ENCODE measurements at places on chromosomes 1 and 21.

GRCh38 chr1:159177272-159177907 is 6.0 kb downstream of the CADM3 start:
- DNase-seq: no peak

DNA sequence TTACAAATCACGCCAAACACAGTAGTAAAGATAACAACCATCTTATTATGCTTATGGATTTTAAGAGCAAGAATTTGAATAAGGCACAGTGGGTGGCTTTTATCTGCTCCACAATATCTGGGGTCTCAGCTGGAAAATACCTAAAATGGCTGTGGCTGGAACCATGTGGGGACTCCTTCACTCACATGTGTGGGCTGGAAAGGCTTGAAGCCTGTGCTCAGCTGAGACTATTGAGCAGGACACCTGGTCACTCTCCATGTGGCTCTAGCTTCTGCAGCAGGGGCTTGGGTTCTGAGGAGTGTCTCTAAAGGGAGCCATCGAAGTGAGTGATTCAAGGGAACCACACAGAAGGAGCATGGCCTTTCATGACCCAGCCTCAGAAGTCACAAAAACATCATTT is 239.6 kb upstream of the B3GALT2 start:
- DNase-seq: no peak

DNA sequence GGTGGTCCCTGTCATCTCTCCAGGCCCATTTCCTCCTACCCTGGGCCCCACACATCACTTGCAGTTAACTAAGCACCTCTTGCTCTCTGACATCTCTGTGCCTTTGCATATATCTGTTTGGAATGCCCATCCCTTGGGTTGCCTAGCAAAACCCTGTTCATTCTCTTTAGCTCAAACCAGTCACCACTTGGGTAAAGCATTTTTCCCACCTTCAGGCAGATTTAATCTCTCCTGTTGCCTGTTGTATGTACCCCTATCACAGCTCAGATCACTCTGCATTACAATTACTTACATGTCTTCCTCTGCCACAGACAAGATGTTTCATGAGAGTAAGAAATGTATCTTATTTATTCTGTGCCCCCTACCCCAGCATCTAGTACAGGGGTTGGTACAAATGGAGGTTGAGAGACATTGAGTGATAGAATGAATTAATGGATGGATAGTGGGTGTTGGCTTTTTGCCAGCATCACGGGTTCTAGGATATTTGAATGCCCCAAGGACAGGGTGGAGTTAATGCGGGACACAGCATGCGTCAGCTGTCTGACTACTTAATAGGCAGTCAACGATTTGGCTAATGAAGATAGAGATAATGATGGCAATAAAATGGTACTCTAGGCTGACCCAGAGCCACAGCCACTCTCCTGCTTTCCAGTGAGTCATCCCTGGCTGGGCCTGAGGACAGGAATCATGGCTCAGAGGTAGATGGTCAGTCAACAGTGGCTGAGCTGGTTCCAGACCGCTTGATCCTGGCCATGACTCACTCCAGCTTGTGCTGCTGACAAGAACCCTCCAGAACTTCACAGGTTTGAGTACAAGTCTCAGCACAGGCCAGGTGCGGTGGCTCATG is 6.5 kb downstream of the NR0B2 start:
- no peak for DNase-seq

DNA sequence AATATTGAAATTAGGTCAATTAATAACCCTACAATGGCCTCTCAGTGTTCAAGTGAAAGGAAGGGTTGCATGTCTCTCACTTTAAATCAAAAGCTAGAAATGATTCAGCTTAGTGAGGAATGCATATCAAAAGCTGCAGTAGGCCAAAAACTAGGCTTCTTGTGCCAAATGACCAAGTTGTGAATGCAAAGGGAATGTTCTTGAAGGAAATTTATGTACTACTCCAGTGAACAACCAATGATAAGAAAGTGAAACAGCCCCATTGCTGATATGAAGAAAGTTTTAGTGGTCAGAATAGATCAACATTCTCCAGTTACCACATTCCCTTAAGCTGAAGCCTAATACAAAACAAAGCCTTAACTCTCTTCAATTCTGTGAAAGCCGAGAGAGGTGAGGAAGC is 10.0 kb downstream of the MAEL start:
- no peak for DNase-seq

- no peak for DNase-seq
Measured at GRCh38 chr1:40748841-40749718, 34.5 kb upstream of the KCNQ4 start.

DNA sequence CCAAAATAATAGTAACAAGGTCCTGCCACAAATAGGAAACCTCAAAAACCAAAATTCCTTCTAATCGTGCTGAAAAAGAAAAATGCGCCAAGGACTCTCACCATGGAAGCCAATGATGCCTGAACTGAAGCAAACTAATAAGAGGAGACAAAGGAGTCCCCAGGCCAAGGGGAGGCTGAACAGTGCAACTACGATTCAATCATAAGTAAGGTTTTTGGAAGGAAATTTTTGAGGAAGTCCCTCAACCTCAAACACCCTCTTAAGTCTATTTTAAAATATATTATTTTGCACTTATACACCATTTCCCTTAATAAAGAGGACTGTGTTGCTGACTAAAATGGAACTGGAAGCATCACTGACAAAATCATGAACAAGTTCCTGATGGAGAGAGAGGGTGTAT is 1.7 kb upstream of the ARHGAP29 start:
- no peak for DNase-seq

DNA sequence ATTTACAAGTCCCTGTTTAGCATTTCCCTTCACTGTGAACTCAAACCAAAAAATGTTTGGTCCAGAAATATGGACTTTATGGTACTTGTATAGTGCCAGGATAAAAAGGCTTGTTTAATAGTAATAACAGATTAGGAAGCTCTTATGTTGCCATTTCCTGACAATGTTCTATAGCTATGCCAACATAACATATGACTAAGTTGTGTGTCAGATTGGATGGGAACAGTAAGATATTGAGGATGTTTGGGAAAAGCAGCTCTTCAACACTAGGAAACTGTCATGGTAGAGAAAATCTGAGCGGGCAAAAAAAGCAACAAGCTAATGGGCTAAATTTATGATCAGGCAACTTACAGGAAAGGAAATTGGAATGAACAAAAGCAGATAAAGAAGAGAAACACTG is 287.1 kb upstream of the ADGRL4 start:
- DNase-seq: no peak

DNA sequence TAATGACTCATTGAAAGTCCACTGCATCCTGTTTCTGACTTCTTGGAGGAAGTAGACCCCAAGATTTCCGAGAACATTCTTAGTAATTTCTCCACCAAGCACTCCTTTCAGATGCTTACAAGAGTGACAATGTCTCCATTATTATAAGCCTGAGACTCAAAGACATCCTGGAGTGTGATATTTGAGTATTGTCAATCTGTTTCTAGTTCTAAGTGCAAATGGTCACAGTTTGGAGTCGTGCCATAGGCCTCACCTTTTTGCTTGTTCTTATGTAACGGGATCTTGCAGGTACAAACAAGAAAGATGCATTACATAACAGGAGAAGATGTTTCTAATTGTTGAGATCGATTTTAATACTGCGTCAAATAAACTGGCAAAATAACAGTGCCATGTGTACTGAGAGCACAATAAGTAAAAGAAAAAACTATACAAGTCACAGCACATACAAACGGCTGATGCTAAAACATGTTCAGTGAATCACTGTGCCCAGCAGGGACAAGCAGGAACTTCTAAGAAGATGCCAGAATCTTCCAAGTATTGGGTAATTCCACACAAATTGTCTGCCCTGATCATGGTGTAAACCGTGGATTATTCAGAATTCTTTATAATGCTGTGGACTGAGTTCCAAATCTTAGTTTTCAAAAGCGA is 54.1 kb downstream of the CD2 start:
- DNase-seq: no peak

DNA sequence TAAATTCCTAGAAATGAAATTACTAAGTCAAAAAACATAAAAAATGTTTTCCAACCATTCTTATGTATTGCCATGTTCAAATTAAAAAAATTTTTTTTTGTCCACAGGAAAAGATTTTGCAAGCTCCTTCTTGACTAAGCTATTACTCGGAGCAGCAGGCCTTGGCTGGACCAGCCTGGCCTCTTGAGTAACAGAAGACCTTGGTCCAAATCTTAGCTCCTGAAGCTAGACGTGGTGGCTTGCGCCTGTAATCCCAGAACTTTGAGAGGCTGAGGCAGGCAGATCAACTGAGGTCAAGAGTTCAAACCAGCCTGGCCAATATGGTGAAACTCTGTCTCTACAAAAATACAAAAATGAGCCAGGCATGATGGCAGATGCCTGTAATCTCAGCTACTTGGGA is 77.6 kb downstream of the CLSTN1 start:
- no peak for DNase-seq

- DNase-seq: peak; percentile 6
Measured at GRCh38 chr1:234544087-234544579, 65.2 kb upstream of the TARBP1 start.

GRCh38 chr1:38586993-38587646 is 272.5 kb downstream of the RRAGC start:
- DNase-seq: peak; percentile 21

GRCh38 chr21:21039624-21040170 is 41.5 kb downstream of the NCAM2 start:
- DNase-seq: no peak

GRCh38 chr1:203214871-203215270 is 14.6 kb downstream of the CHIT1 start:
- DNase-seq: no peak

DNA sequence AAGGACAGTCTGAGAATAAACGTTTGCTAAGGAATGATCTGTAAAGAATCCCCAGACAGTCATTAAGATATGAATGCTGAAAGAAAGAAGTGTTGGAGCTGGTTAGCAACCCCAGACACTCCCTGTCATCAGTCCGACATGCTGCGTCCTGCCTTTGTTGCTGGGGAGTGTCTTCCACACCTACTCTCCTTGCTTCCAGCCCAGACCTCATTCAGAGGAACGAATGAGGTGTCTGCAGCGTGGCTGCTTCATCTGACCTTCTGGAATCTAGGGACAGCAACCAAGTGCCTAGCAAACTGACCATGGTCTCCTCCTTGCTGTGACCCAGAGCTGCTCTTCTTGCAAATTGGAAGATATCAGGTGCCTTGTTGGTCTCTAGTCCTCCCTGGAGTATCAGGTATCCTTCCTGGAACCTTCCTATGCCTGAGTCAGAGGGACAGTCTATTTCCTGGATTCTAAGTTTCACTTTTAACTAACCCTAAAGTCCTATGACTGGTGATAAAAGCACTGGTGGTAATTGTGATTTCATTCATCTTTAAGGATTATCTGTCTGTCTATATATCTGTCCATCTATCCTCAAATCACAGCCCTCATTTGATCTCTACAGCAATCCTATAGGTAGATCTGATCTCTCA is 45.3 kb downstream of the NFASC start:
- no peak for DNase-seq

DNA sequence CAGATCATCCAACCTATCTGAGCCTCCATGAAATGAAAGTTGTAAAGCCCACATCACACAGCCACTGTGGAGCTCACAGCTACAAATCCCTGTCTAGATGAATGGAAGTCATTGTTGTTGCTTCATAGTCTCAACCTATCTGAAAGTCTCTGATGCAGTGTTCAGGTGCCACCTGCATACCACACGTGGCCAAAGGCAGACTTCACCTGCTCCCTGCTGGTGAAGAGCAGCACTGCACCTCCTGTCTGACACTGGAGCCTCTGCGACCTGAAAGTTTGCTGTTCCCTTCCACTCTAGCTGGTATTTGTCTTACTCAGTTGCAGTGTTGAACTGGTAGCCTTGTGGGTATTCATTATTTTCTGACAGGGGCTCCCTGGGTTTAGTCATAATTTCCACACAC is 18.4 kb downstream of the LORICRIN start:
- DNase-seq: no peak

- DNase-seq: no peak
Measured at GRCh38 chr1:164587617-164588501, 28.9 kb downstream of the PBX1 start.

GRCh38 chr1:109793486-109794318 is 30.0 kb upstream of the EPS8L3 start:
- no peak for DNase-seq

DNA sequence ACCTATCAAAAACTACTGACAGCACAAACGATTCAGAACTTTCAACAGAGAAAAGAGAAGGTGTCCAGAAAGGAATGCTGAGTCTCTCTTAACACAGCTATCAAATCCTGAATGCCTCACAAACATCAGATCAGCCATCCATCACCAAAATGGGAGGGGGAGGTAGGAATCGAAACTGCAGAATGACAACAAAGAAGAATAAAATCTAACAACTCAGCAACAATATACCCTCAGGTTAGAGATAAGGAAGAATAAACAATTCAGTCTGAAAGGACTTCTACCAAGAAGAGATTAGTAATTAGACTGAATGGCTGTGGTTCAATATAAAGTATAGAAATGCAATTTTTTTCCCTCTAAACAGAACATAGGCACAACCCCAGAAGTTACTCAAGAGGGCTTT is 94.4 kb downstream of the RERE start:
- DNase-seq: no peak

- no peak for DNase-seq
Measured at GRCh38 chr1:162386292-162387225, 5.0 kb downstream of the C1orf226 start.

DNA sequence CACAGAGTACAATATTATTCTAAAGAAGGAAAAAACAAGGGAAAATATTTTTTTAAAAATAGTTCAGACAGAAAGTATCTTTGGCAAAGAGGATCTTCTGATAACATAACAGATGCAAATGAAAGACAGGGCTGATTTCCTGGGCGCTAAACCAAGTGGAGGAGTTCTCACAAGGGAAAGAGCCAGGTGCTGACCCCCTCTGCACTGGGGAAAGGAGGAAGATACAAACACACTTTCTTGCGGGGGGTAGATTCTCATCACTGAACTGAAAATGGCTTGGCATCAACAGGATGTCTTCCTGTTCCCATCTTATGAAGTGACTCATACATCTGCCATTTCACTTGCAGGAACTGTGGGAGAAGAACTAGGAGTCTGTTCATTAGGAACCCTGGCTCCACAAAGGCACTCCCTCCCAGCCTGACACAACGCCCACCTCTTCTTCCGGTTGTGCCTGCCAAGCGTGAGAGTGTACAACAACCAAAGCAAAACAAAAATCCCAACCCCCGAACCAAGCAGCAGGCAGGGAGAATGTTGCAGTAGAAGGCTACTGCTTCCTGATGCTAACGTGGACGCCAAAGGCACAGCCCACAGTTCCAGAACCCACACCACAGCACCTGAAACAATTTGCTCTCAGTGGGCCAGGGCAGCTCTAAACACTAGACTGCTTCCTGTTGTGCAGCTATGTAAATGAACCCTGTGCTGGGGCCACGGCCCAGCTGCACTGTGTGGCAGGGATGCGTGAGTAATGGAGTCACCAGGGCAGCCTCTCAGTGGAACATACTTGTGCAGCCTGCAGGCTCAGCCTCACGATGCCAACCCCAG is 51.0 kb downstream of the GADD45A start:
- no peak for DNase-seq

DNA sequence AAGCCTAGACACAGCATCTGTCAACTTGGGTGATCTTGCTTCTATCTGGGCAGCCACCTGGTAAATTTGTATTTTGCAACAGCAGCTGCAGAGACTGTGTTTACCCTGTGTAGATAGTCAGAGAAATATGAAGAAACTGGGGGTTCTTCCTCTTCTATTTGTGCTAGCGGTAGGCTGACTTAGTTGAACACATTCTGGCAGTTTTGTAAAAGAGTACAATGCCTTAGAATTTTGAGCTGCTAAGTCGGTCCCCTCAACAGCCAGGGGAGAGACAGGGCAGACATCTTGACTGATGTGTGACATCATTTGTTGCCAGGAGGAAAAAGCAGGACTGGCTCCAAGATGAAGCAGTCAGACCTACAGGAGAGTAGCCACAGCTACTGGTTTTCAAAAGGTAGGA is 53.7 kb downstream of the KCNJ6 start:
- DNase-seq: no peak

GRCh38 chr1:51381964-51382363 is 51.6 kb upstream of the TTC39A start:
- no peak for DNase-seq

Data from stimulated activated CD8-positive, alpha-beta memory T cell treated with anti-CD3 and anti-CD28 coated beads, Interleukin-7, amount 100 ng/mL, for 1 hour (primary cell).